ENCODE measurements at places on chromosomes 5 and 9. TPM values are rescaled to one million over a fixed set of nuclear protein-coding genes. Genes with fewer than 3 reads are reported as not detected.

IL17B gene
- total RNA-seq: not detected

PCDHB9 gene
- total RNA-seq: 2.0 TPM

MEF2C gene
- 45.6 TPM for total RNA-seq

FBP1 gene
- 16.1 TPM for total RNA-seq

MYMK gene
- not detected for total RNA-seq

SLC25A51 gene
- 41.5 TPM for total RNA-seq

LTC4S gene
- not detected for total RNA-seq

DBN1 gene
- 26.7 TPM for total RNA-seq

NME5 gene
- total RNA-seq: 2.0 TPM

KCNIP1 gene
- 6.4 TPM for total RNA-seq

PAX5 gene
- total RNA-seq: 0.17 TPM

ENC1 gene
- total RNA-seq: 7.0 TPM

CXCL14 gene
- total RNA-seq: 302 TPM

NEUROG1 gene
- not detected for total RNA-seq

SLC6A7 gene
- total RNA-seq: not detected

CAVIN4 gene
- 0.49 TPM for total RNA-seq

RASGRF2 gene
- 34.9 TPM for total RNA-seq

MUSK gene
- total RNA-seq: not detected

CAMK2A gene
- not detected for total RNA-seq

SPAAR gene
- total RNA-seq: 16.0 TPM

POU5F2 gene
- total RNA-seq: 4.2 TPM

SHOC1 gene
- total RNA-seq: not detected

SCGB3A2 gene
- total RNA-seq: not detected

TCOF1 gene
- total RNA-seq: 20.1 TPM

IER5L gene
- total RNA-seq: 10.4 TPM

All from subcutaneous adipose tissue (tissue), 4 donors.